ENCODE measurements at places on chromosomes 3 and 15.

DNA sequence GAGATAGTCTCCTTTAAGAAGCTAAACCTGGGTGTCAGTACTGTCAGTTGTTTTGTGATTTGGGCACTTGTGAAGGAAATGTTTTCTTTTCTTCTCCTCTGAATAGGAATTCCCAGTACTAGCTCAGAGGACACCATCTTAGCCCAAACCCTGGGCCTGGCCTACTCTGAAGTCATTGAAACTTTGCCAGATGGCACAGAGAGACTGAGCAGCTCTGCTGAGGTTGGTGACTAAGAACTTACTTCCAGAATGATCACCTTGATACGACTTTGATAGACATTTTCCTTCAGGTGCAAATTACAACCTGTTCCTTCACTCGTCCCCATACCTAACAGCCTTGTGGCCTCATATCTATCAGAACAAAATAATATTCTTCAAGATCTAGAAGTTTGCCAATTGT is 100.2 kb downstream of the LARS2 start:
- peak; percentile 76 for ATAC-seq

GRCh38 chr3:155766206-155766605 is 21.3 kb upstream of the PLCH1 start:
- peak; percentile 74 for ATAC-seq

DNA sequence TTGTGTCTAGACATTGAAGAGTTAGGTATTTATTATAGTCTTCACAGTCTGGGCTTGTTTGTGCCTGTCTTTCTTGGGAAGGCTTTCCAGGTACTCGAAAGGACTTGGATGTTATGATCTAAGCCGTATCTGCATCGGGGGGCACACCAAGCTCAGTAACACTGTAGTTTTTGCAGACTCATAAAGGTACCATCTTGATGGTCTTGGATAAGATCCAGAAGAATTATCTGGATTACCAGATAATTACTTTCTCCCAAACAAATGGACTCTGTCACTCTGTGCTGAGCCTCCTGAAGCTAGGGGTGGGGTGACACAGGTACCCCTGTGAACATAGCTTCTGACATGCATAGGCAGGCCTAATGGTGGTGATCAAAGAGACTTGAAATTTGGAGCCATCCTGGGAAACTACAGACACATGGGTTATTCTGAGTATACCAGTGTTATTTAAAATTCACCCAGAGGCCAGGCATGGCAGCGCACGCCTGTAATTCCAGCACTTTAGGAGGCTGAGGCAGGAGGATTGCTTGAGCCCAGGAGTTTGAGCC is 238.6 kb upstream of the TPM1 start:
- ATAC-seq: no peak

GRCh38 chr15:40949756-40950207 is 3.5 kb upstream of the CHAC1 start:
- ATAC-seq: no peak

GRCh38 chr3:64008487-64009351 is 14.6 kb downstream of the PSMD6 start:
- no peak for ATAC-seq

DNA sequence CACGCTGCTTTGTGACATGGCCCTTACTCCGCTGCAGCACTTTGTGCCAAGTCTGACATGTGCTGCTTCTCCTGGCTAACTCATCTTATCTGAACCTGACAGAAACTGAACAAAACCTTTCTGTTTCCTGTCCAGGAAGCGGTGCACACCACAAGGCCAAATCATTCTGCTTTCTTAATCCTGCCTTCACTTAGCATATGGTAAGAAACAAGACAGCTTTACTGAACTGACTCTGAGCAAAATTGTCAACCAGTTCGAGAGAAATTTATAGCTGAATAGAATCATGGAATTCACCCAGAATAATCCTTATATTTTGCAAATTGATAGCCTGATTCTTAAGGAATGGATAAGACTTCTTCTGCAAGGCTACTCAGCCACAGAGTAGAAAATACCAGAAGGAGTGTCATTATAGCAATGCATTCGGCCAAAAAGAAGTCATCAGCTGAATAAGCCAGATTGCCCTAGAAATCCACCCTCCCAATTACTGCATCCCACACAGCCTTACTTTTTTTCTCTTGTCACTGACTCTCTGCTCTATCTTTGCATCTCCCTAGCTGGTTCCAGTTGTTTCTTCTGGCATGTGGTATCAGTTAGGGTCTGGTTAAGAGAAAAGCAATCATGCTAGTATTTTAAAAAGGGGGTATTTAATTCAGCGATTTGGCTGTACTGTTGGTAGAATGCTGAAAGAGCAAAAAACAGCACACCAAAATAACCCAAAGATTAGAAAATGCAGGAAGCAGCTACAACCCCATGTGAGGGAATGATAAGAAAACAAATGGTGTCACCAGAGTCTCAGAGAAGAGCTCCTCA is 41.6 kb upstream of the STRIT1 start:
- ATAC-seq: peak; percentile 69

- ATAC-seq: no peak
These were observed 73.8 kb upstream of the HEG1 start for GRCh38 chr3:125129512-125129997.

DNA sequence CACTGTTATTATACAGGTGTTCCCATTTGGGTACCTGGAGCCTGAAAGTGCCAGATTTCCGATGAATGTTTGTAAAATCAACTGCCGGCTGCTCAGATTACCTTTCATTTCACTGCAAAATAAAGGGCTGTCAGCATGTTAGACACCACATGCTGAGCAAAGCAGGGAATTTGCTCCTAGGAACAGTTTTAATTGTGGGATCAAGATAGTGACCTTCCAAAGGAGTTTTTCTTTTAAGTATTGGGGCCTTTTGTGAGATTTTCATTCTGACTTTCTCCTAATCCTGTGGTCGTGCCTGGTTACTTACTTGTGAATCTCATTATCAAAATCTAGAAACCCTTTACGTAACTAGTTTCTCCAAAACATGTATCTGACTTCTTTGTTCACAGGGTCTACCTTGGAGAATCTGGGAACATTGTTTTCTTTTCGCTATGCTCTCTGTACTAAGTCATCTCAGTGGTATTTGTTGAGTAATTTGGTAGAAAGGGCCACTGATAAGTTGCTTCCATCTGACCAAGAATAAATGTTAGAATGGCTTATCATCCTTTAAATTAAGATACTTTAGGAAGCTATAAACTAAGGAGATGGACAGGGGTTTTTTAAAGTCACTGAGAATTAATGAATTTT is 40.8 kb upstream of the LRTM1 start:
- ATAC-seq: no peak

GRCh38 chr15:34271493-34271892 is 46.7 kb downstream of the EMC4 start:
- no peak for ATAC-seq

DNA sequence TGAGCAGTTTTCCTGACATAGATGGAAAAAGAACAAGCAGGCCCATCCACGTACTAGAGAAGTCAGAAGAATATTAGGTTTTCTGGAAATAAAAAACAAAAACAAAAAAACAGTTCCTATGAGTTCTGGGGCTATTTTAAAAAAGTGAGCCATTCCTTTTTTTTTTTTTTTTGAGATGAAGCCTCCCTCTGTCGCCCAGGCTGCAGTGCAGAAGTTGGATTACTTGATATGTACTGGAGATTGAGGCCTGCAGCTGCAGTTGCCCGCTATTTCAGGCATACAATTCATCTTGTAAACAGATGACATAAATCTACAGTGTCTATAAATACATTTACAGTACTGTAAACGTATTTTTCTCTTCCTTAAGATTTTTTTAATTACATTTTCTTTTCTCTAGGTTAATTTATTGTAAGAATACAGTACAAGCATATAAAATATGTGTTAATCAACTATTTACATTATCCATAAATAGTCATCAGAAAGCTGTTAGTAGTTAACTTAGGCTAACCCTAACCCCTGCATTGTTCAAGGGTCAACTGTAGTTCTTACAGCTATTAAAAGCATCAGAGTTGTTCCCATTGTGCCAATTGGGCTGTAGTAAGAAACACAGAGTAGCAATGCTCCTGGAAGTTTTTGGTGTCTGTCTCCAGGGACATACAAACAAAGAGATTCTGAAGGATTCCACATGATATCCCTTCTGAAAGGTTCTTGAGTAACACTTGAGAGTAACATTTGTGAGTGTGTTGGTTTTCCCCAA is 11.2 kb upstream of the ACTL6A start:
- no peak for ATAC-seq

DNA sequence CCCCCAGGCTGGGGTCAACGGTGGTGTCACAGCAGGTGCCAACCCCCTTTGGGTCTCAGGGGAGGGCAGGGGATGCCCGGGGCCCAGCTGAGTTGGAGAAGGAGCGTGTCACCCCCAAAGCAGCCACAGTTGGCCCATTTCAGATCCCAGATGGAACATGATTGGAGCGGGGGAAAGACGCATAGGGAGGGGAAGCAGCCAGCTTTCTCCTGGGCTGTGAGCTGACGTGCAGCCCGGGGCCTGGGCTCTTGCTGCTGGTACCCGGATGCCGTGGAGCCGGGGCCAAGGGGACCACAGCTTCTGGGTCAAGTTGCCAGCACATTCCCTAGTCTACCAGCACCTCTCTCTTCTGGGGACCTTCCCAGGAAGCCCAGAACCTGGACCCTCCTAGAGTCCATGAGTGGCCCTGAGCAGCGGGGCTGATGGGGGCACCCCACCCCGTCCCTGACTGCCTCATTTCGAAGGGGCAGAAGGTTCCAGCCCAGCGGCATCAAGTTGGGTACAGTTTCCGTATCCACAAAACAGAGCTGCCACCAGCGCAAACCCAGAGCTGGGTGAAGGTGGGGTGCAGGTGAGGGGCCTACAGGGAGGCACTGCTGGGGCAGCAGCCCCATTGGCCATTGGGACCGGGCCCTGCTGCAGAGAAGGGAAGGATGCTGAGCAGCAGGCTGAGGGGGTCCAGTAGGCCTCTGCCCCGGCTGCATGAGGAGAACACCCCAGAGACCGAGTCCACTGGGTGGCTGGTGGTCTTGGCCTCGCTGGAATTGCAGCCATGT is 148.8 kb downstream of the NSMCE3 start:
- ATAC-seq: no peak

- ATAC-seq: no peak
These were observed 268.4 kb downstream of the IGSF11 start for GRCh38 chr3:118766306-118766669.

DNA sequence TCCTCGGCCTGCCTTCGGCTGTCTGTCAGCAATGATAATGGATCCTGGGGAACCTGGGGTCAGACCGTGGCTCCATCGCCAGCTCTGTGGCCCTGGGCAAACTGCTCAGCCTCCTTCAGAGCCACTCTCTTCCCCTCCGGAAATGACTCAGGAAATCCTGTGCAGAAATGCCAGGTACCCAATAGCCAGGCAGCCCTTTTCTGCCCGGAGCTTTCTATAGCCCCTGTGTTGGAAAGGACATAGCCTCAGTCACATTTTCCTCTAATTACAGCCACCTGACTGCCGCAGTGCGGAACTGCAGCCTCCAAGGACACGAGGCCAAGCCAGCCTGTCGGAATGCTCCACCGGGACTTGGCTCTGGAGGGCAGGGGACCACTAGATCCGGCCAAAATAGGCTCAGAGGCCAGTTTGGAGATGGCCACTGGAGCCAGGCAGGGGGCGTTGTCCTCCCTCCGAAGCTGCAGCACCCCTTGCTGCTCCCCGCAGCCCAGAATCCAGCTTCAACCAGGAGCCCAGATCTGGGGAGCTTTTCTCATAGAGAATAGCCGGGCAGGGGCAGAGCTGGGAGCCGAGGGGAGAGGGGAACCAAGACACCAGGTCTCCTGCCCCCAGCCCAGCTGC is 11.6 kb upstream of the ZXDC start:
- ATAC-seq: peak; percentile 76

GRCh38 chr3:42497009-42497731 is 5.3 kb upstream of the VIPR1 start:
- no peak for ATAC-seq

DNA sequence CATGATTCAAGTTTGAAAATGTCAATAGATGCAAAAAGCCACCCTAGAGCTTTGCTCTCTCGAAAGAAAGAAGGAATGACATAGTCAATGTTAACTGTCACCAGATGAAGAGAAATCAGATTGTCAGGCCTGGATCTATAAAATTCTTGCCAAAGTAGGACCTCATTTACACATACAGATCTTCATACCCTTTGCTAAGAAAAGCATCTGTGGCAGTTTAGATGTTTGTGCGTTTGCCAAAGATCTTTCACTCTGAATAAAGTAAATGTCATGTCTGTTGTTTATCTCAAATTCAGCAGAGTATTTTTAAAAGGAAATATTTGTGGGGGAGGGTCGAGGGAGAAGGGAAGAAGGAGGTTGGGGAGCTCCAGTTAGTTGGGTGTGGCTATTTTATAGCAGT is 119.4 kb downstream of the FEZF2 start:
- no peak for ATAC-seq

DNA sequence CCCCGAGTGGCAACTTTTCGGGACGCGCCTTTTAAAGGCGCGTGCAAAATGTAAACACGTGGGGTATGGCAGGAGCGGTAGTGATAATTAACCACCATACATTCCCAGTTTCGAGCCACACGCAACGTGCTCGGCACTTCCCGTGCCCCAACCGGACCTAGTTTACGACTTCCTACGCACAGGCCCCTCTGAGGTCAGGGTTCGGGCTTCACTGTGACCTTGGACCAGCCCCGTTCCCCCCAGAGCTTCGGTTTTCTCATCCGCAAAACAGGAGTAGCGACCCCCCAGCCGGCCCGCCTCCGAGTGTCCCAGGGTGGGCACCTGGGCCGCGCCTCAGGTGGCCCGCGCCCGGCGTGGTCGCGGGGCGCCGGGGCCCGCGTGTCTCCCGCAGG is 451 bp downstream of the CHCHD4 start:
- peak; percentile 18 for ATAC-seq

DNA sequence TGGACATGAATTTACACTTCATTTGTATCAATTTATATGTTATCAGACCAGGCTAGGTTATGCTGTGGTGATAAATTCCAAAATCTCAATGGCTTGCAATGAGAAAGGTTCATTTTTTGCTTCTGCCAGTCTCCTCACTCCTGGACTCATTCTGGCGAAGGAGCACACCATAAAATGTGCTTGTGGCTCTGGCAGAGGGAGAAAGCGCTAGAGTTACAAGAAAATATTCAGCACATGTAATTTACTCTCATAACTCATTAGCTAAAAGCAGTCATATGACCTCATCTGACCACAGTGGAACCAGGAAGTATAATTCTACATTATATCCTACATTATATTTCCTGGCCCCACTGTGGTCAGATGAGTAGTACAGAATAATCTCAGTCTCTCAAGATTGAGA is 193.8 kb downstream of the BCHE start:
- no peak for ATAC-seq

GRCh38 chr15:25170781-25171110 is 216.0 kb downstream of the SNRPN start:
- ATAC-seq: no peak

All from activated T-helper 17 cell treated with anti-CD3 and anti-CD28 coated beads, Interleukin-2, amount 50 U/mL, for 72 hours (primary cell).